ENCODE measurements at places on chromosomes 4 and X.
A peak's percentile ranks its signal among the peaks of the same experiment; 100 is the strongest.

GRCh38 chr4:41763729-41764128 is 15.2 kb upstream of the PHOX2B start:
- DNase-seq: no peak

DNA sequence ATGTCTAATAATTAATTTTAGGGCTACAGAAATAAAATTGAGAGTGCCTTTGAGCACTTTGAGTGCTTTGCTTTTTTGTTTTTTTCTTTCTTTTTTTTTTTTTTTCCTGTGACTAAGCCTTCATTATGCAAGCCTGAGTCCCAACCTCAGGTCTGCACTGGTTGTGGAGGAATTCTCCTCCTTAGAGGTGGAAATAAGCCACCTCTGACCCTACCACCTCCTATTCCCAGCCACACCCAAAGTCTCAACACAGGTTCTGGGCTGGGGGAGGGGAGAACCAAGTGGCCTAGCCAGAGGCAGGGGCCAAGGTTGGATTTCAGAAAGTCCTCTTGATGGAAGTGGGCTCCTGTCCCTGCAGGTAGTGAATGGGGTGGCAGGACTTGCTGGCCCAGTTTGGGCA is 180.2 kb downstream of the ARAP2 start:
- no peak for DNase-seq

- no peak for DNase-seq
Measured at GRCh38 chr4:6983544-6984142, 59.5 kb upstream of the TADA2B start.

GRCh38 chr4:118286685-118287084 is 66.1 kb downstream of the PRSS12 start:
- DNase-seq: no peak

- no peak for DNase-seq
Measured at GRCh38 chrX:131985526-131986049, 37.5 kb upstream of the STK26 start.

GRCh38 chrX:150643271-150643670 is 49.9 kb upstream of the MTMR1 start:
- no peak for DNase-seq

DNA sequence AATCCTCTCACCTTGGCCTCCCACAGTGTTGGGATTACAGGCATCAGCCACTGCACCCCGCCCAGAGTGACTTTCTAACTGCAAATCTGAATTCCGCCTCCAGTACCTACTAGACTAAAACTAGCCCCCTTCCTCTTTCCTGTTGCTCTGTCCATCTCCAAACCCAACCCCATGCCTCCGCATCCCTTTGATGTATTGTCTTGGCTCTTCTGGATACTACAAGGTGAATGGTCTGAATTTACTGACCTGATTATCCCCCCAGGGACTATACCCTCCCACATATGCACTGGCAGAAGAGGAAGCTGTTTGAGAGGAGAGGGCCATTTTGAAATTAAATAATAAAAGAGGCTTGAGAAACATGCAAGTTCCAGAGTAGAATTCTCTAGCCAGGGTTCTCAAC is 17.7 kb upstream of the TFDP3 start:
- DNase-seq: no peak

GRCh38 chr4:77525538-77525937 is 80.1 kb upstream of the CXCL13 start:
- DNase-seq: no peak

GRCh38 chrX:74383611-74384010 is 37.7 kb upstream of the SLC16A2 start:
- peak; percentile 14 for DNase-seq

GRCh38 chrX:19883878-19884277 is 3.5 kb downstream of the SH3KBP1 start:
- DNase-seq: no peak

DNA sequence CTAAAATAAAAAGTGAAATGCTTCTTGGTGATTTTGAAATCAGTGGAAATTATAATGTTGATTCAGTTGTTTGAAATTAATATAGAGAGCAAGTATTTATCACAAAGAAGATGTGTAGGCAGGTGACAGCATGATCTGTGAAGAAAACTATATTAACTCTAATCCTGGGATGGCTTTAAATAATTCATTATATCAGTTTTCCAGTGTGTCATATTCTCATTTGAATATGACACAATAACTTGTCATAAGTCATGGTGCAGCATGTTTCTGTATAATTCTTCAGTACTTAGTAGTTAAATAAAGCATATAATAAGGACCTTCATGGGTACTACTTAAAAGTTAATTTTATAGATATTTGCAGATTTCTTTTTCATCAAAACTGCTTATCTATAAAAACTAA is 573.6 kb downstream of the INPP4B start:
- DNase-seq: no peak
